ENCODE measurements at places on chromosomes 13 and 19. TPM values are rescaled to one million over a fixed set of nuclear protein-coding genes. Genes with fewer than 3 reads are reported as not detected.

GRCh38 chr19:13033819-13034611 is 38.7 kb downstream of the NFIX start:
- H3K4me3 ChIP-seq, result no peak overlapping the region
- peak overlapping the region; percentile 95 for H3K27ac ChIP-seq
- DNase-seq, result peak; percentile 77
- no peaks in the 10 kb centered on the region for H3K36me3 ChIP-seq

GRCh38 chr13:89684896-89685295 is 1662.6 kb upstream of the MIR17HG start:
- no peak for DNase-seq
- H3K4me1 ChIP-seq, result no peaks in the 10 kb centered on the region
- H3K36me3 ChIP-seq, result no peaks in the 10 kb centered on the region
- H3K4me3 ChIP-seq, result no peak overlapping the region
- no peak overlapping the region for H3K27ac ChIP-seq

DNA sequence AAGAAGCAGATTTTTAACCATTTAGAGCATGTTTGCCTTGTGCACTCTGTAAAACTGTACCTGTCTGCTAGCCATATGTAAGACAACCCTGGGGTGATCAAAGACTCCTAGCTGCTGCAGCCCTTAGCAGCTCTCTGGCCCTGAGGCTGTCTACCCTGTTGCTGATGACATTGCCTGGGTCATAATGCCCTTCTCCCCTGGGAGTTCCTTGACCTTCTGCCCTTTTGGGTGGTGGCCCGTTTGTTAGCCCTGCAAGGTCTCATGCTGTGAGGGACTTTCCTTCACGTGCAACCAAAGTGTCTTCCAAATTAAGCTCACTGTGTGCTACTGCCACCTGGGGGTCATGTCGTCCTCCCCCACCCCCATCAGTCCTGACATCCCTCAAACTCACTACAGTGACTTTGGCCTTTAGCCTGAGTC is 7.4 kb downstream of the GPC6 start:
- H3K27me3 ChIP-seq, result no peaks in the 10 kb centered on the region
- H3K4me1 ChIP-seq, result no peaks in the 10 kb centered on the region
- H3K36me3 ChIP-seq, result no peaks in the 10 kb centered on the region
- no peak overlapping the region for H3K27ac ChIP-seq
- DNase-seq, result no peak

TMPRSS9 gene
- total RNA-seq, result not detected

CGB3 gene
- total RNA-seq, result not detected

ATP11A gene
- total RNA-seq, result 26.8 TPM

Data from breast epithelium (tissue), 4 donors.